ENCODE measurements at places on chromosomes 7 and 10.

- DNase-seq = no peak
Measured at GRCh38 chr7:109387530-109387929, 817.9 kb downstream of the DNAJB9 start.

GRCh38 chr10:46559231-46559671, 2.8 kb upstream of the GPRIN2 start:
- DNase-seq = no peak

- DNase-seq = no peak
Measured at GRCh38 chr7:152881893-152882292, 122.3 kb downstream of the ACTR3B start.

GRCh38 chr10:492836-493235, 196.6 kb downstream of the DIP2C start:
- no peak for DNase-seq

DNA sequence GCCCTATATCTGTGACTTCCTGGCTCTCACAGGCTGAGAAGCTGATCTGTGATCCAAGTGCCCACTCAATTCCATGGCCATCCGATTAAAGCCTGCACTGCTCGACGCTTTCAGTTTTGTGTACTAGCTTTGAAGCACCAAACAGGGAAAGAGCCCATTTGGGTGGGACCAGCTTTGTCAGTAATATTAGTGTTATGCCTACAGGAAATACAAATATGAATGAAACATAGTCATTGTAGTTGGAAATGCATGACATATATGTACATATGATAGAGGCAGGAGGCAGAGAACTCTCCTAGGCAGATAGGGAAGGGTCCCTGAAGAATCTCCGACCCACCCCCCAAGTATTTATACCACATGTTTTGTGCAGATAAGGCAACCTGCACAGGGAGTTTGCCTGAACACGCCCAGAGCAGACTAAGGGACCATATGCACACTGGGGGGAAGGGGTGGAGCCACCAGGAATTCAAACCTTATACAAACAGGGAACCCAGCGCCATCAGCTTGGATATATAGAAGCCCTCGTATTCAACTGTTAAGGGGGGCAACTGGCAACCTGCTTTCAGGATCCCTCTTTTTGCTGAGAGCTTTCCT, 653.2 kb downstream of the PARD3 start:
- DNase-seq = no peak

DNA sequence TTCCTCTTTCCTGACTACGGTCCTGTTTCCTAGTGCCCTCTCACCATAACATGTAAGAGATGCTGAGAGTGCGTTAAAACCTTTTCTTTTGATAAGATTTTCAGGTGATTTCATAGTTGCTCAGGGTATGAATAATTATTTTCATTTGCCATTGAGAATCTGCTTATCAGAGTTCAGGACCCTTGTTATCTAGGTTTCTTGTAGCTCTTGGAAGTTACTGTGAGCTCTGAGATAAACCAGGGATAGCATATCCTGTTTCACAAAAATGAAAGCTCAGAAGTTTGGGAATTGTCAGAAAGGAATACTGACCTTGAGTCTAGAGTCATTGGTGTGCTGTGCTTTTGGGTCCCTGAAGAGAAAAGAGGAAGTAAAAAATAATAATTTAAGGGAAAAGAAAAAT, 76.8 kb upstream of the PRKG1 start:
- DNase-seq = no peak

DNA sequence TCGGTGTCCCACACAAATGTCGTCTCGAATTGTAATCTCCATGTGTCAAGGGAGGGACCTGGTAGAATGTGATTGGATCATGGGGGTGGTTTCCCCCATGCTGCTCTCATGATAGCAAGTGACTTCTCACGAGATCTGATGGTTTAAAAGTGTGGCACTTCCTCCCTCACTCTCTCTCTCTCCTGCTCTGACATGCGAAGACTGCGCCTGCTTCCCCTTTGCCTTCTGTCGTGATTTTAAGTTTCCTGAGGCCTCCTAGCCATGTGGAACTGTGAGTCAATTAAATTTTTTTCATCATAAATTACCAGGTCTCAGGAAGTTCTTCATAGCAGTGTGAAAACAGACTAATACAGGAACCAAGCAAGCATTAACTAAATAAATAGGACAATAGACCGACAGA, 229.1 kb downstream of the GFRA1 start:
- no peak for DNase-seq

DNA sequence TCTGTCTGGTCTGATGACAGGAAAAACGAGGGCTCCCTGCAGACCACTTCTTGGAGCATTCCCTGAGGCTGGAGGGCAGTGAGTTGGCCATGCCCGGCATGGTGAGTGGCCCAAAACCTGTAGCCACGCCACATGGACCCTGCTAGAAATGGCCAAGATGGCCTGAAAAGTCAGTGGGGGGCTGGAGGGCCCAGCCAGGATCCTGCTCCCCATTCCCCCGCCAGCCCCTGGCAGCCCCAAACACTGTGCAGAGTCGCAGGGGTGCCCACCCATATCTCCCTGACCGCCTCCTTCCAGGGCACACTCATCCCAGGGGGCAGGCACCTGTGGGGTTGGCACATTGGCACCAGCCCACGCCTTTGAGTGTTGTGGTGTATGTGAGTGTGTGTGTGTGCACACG, 18.7 kb upstream of the PPP2R2D start:
- DNase-seq = no peak

GRCh38 chr10:33229252-33229948, 105.1 kb downstream of the NRP1 start:
- DNase-seq = no peak
